ENCODE measurements at places on chromosomes 3 and 15. TPM values are rescaled to one million over a fixed set of nuclear protein-coding genes. Genes with fewer than 3 reads are reported as not detected.

- peak overlapping the region; percentile 81 for H3K4me3 ChIP-seq
- no peak overlapping the region for H3K27ac ChIP-seq
- DNase-seq = peak; percentile 97
- H3K4me1 ChIP-seq = no peaks in the 10 kb centered on the region
- peaks cover 8% of the 10 kb centered on the region for H3K27me3 ChIP-seq
Measured at GRCh38 chr15:90934256-90934948, 683 bp upstream of the UNC45A start.

GOLGA8A gene
- 60.8 TPM for total RNA-seq

DNA sequence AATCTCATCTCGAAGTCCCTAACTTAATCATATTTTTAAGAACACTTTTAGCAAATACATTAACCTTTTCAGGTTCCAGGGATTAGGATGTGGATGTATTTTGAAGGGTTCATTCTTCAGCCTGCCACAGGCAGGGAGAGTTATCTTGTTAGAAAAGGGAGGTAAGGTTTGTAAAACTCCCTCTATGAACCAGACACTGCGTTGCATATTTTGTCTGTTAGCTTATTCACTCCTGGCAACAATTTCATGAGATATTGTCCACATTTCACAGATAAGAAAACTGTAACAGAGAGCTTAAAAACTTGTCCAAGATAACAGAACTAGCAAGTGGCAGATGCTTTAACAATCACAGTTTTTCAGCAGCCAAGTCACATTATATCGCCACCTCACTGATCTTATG lies 155.4 kb downstream of the DIPK2A start:
- H3K36me3 ChIP-seq = no peaks in the 10 kb centered on the region
- DNase-seq = no peak
- no peaks in the 10 kb centered on the region for H3K27me3 ChIP-seq

GRCh38 chr3:116045314-116045713 lies 400.0 kb downstream of the LSAMP start:
- H3K4me3 ChIP-seq = no peak overlapping the region
- H3K4me1 ChIP-seq = no peaks in the 10 kb centered on the region
- no peak for DNase-seq

GPR87 gene
- 0.23 TPM for total RNA-seq

GRCh38 chr3:33165372-33165771 lies 51.6 kb downstream of the CRTAP start:
- no peaks in the 10 kb centered on the region for H3K4me1 ChIP-seq
- H3K27ac ChIP-seq = no peak overlapping the region
- no peak overlapping the region for H3K4me3 ChIP-seq
- H3K27me3 ChIP-seq = no peaks in the 10 kb centered on the region
- DNase-seq = no peak
- H3K36me3 ChIP-seq = no peaks in the 10 kb centered on the region

DNA sequence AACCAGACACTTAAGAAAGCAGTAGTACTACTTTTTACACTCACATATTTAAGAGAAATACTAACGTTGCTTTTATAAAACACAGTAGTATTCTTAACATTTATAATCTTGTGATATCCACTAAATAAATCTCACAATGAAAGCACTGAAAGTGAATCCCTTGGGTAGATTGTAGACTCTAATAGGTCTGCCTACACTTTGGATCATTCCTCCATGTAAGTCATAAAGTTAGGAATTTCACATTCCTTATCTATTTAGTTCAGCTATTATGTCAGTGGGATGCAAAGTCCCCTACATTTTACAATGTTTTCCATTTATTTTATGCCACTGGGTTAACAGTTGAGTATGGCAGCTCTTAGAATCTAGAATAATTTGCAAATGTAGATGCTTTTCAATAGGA lies 330.7 kb downstream of the LSAMP start:
- H3K27me3 ChIP-seq = no peaks in the 10 kb centered on the region
- no peaks in the 10 kb centered on the region for H3K4me1 ChIP-seq
- no peaks in the 10 kb centered on the region for H3K36me3 ChIP-seq
- DNase-seq = no peak
- no peak overlapping the region for H3K4me3 ChIP-seq

DNA sequence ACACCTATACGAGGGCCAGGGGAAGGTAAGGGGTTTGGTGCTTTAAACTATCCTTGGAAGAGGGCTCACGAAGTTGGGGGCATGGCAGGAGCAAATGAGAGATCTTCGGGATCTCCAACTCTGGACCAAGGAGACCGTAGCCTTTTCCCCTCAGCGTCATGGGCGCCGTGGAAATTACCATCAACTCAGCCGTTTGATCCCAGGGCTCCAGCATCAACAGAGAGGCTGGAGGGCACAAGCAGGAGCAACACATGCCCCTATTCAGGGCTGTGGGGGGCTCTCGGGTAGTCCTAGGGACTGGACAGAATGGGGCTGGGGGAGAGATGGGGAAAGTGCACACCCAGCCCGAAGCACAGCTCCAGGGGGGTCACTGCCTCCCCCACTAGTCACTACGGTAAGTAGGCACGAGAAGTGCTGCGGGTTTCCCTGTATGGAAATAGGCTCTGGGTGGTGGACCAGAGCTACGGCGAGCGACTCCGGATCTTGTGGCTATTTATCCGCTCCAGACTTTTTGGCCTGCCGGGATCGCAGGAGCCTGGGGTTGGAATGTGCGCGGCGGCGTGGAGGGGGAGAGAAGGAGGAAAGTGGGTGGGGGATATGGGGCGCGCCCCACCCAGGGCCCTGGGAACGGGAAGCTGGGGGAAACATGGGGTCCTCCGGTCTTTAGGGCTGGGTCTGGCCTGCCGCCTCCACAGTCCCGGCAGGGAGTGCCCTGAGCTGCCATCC lies 539 bp upstream of the LAMB2 start:
- peak overlapping the region; percentile 91 for H3K4me3 ChIP-seq
- H3K27me3 ChIP-seq = no peaks in the 10 kb centered on the region
- peak; percentile 92 for DNase-seq
- peaks cover 5% of the 10 kb centered on the region for H3K4me1 ChIP-seq
- H3K27ac ChIP-seq = peak overlapping the region; percentile 24

GOLGB1 gene
- total RNA-seq = 44.0 TPM

DNA sequence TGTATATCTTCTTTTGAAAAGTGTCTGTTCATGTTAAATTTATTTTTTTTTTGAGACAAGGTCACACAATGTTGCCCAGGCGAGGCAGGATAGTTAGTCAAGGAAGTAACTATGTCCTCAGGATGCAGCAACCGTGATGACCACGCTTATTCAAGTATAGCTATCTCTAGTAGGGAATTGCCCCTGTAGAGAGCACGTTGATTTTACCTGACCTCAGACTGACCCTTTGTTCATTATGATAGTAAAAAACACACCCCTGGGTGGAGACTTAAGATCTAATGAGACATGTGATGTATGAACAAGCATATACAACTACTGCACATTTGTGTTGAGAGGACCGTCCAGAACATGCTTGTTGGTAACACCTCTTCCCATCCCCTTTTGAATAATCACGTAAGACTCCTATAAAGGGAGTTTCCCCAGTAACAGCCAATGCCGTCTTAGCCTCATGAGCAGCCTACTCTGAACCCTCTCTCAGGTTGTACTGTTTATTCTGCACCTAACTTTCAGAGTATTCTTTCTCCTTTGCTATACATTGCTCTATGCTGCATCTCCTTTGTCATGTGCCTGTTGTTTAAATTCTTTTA lies 32.9 kb downstream of the ZNF621 start:
- no peak for DNase-seq
- no peaks in the 10 kb centered on the region for H3K36me3 ChIP-seq
- H3K4me3 ChIP-seq = no peak overlapping the region

DNA sequence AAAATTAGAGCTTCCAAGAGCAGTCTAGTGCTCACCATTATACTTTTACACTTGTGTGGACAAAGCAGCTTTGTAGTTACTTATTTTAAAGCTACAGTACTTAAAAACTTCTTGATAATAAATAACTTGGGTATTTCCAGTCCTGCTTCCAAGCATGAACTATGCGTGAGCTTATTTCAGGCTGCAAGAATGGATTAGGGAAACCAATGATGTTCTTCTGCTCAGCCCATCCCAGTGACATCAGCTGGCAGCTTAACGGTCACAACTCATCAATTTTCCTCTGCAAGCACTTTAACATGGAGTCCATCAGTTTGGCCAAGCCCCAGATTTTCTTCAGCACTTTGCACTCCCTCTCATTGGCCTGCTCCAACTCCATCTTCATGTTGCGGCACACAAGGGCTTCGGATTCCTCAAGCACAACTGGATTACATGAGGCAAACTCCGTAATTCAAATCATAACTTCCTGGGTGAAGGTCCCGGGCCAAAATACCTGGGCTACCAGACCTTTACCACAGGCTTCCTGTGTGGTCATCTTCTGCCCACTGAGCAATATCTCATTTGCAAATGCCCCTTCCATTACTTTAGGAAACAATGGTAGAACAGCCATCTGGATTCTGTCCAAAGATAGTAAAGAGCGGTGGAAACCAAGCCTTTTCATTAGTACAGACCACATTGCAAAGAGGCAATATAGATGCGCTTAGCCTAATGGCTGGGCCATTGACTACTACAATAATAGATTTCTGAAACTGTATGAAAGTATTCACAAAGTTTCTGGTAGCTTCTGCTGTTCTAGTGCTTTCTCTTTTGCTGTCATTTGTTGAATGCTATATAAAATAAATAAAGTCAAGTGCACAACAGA lies 87.5 kb upstream of the DAZL start:
- no peak overlapping the region for H3K27ac ChIP-seq
- H3K4me3 ChIP-seq = no peak overlapping the region
- DNase-seq = no peak
- peaks cover 5% of the 10 kb centered on the region for H3K4me1 ChIP-seq
- no peaks in the 10 kb centered on the region for H3K36me3 ChIP-seq

ZDHHC23 gene
- 16.2 TPM for total RNA-seq

- DNase-seq = no peak
- no peaks in the 10 kb centered on the region for H3K4me1 ChIP-seq
- H3K4me3 ChIP-seq = no peak overlapping the region
- no peak overlapping the region for H3K27ac ChIP-seq
Measured at GRCh38 chr3:87128006-87128405, 99.1 kb upstream of the CHMP2B start.

DNA sequence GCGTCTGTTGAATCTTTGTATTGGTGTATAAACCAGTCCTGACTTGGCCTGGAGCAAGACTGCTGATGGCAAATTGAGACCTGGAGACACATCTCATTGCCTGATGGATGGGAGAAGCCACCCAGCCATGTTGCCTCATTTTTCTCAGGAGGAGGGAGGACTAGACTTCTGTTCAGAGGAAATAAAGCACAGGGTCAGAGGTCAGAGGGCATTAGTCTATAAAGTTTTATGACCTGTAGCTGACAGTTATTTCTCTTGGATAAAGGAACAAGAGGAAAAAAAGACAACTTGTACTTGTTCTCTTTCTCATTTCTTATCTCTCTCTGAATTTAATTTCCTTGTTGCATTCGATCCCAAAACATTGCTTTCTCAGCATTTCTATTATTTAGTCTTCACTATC lies 775.9 kb downstream of the SQOR start:
- H3K27me3 ChIP-seq = no peaks in the 10 kb centered on the region
- no peak overlapping the region for H3K4me3 ChIP-seq
- H3K36me3 ChIP-seq = no peaks in the 10 kb centered on the region
- no peak for DNase-seq

DNA sequence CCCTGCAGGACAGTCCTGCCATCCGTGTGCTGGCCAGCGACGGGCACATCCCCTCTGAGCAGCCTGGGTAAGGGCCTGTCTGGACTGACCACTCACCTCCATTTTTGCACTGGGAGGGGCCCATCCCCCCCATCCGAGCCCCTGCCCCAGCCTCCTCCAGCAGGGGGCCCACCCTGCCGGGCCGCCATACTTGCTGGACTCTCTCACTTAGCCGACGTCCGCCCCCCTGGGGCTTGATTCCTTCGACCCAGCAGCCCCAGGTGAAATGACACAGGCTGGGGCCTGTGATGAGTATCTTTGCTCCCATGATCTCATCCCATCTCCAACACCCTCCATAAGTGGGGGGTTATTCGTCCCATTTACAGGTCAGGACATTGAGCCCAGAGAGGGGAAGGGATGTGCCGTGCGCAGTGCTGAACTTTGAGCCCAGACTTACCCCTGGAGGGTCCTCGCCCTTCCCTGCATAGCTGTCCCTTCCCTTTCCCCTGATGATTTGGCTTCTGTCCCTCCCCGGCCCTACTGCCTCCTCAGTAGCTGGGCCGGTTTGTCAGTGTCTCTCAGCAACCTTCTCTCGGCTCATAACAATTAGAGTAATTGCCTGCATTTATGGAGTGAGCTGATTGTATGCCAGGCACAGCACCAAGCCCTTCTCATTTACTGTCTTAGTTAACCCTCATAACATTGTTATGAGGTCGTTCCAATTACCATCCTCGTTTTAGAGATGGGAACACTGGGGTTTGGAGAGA lies 4.2 kb downstream of the LMAN1L start:
- H3K4me3 ChIP-seq = no peak overlapping the region
- no peaks in the 10 kb centered on the region for H3K36me3 ChIP-seq
- no peak overlapping the region for H3K27ac ChIP-seq
- H3K27me3 ChIP-seq = no peaks in the 10 kb centered on the region
- peaks cover 9% of the 10 kb centered on the region for H3K4me1 ChIP-seq

GRCh38 chr3:114672692-114673447 lies 379.0 kb downstream of the TIGIT start:
- H3K36me3 ChIP-seq = no peaks in the 10 kb centered on the region
- no peaks in the 10 kb centered on the region for H3K4me1 ChIP-seq
- DNase-seq = peak; percentile 40
- no peak overlapping the region for H3K27ac ChIP-seq

TLR9 gene
- total RNA-seq = not detected

DNA sequence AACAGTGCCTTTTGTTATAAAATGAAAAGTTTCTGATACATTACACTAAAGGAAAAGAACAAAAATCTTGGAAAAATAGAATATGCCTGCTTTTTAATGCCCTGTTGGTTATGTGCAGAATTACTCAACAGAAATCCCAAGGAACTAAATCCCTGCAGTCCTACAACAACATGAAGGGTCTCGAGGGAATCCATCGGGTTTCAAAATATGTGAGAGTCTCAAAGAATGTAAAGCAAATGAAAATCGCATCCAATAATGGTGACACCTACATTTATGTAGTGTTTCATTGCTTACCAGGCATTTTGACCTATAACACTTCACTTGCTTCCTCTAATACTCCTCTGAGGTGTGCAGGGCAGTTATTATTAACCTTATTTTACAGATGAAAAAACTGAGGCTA lies 411.3 kb downstream of the FOXP1 start:
- no peak for DNase-seq
- H3K4me1 ChIP-seq = peaks cover 26% of the 10 kb centered on the region
- H3K36me3 ChIP-seq = no peaks in the 10 kb centered on the region
- H3K27me3 ChIP-seq = no peaks in the 10 kb centered on the region
- H3K27ac ChIP-seq = no peak overlapping the region
- no peak overlapping the region for H3K4me3 ChIP-seq

DNA sequence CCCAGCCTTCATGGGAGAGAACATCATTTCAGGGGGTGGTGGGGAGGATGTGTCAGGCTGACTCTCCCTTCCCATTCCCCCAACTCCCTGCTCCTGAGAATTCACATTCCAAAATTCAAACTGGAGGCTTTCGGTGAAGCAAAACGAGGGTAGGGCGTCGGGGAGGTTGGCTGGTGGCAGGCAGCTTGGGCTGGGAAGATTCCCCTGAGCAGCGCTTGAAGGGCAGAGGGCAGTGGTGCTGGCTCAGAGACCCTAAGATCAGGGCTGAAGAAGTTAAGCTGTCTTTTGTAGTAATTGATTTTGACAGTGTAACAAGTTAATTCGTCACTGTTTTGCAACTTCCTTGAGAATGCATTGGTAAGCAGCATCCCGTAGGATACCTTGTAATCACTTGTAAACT lies 187.8 kb downstream of the RAB11A start:
- no peaks in the 10 kb centered on the region for H3K36me3 ChIP-seq
- DNase-seq = no peak
- no peak overlapping the region for H3K4me3 ChIP-seq
- H3K27ac ChIP-seq = no peak overlapping the region
- H3K27me3 ChIP-seq = no peaks in the 10 kb centered on the region
- H3K4me1 ChIP-seq = peaks cover 9% of the 10 kb centered on the region

GOLGA6L2 gene
- not detected for total RNA-seq

All from endodermal cell (in vitro differentiated cells).